ENCODE measurements at places on chromosomes 2 and 18.

- no peak for DNase-seq
Observed at GRCh38 chr18:13070460-13070859, 79.3 kb downstream of the CEP192 start.

- DNase-seq = no peak
Observed at GRCh38 chr2:84169871-84170270, 289.2 kb downstream of the SUCLG1 start.

DNA sequence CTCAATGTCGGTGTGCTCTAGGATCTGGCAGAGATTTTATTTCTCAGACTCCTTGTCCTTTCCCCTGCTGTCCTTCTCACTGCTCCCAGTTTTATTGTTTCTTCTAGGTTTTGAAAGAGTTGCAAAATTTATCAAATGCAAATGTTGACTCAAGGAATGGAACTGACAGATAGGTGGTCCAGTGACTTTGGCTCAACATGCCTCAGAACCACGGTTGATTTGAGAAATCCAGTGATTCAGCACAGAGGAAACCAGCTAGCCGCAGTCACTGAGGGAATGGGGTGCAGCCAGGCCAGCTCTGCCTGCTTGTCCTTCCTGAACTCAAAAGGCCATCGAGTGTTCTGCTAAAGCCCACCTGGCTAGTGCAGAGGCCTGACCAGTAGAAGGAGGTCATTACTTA, 125.7 kb upstream of the LYPD6 start:
- DNase-seq = no peak

- no peak for DNase-seq
Observed at GRCh38 chr2:146874260-146874658, 970.6 kb upstream of the ACVR2A start.

DNA sequence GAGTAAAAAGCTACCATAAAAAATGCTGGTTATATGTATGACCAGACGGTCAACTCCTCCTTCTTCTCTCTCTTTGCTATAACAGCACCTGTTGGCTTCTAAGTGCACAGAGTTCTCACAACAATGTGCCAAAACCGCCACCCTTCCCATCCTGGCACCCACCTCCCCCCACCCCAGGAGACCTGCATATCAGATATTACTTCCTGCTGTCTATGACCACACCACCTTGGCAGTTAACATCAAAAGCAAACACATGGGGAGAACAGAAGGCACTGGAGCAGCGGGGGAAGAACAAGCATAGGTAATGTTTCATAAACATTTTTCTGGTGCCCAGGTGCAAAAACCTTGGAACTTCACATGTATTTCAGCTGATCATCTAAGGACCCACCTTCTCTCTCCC, 15.5 kb downstream of the SPRED2 start:
- DNase-seq = no peak

DNA sequence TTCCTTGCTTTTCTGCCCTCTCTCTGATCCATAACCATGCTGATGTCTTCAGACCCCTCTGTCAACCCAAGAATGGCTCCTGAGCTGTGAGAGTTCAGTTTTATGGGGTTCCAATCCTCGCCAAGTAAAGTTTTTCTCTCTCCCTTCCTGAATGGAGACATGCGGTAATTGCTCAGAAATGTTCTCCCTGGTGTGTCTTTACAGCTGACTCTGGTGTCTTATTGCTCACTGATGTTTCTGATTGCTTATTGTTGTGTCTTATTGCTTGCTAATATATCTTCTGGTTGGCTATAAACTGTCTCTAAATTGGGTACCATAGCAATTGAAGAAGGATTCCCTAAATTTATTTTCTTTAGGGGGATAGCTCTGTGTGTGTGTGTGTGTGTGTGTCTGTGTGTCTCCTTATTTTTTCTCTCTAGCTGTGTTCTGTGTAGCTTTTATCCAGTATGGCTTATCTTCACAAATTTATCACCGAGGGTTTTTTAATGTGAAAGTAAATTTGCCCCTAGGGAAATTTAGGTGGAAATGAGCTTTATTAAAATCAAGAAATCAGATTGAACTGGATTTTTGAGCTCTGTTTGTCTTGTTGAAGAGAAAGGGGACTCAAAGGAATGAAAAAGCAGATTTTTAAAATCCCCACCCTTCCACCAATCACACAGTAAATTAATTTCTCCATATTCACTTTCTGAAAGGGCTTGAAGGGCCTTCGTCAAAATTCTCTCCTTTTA, 19.5 kb downstream of the MGAT5 start:
- DNase-seq = no peak

DNA sequence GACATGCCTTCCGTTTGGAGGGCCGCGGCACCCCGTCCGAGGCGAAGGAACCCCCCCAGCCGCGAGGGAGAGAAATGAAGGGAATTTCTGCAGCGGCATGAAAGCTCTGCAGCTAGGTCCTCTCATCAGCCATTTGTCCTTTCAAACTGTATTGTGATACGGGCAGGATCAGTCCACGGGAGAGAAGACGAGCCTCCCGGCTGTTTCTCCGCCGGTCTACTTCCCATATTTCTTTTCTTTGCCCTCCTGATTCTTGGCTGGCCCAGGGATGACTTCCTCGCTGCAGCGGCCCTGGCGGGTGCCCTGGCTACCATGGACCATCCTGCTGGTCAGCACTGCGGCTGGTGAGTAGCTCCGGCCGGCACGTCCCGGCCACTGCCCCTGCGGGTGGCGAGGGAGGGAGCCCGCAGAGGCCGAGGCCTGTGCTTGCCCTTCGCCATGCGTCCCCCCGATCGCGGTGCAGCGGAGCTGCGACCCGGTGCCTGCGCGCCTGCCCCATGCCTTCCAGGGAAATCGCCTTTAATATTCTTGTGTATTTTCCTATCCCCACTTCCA, 1.2 kb downstream of the BMPR2 start:
- DNase-seq = no peak

DNA sequence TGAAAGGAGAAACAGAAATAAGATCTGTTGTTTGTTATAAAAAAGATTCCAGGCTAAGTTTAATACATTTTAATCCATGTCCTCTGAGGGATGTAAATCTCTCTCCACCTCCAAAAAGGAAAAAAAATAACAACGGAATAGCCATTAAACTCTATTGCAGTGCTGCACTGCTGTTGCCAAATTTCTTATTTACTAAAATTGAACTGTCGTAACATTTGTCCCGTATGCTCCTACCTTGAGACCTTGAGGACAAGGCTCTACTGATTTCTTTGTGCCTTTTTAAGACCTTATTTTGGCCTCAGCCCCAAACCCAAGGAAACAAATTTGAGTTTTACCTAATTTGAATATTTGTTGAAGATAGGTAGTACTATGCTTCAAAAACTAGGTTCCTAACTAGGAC, 56.4 kb downstream of the FRZB start:
- no peak for DNase-seq

GRCh38 chr2:164560181-164560792, 61.0 kb downstream of the GRB14 start:
- DNase-seq = no peak

DNA sequence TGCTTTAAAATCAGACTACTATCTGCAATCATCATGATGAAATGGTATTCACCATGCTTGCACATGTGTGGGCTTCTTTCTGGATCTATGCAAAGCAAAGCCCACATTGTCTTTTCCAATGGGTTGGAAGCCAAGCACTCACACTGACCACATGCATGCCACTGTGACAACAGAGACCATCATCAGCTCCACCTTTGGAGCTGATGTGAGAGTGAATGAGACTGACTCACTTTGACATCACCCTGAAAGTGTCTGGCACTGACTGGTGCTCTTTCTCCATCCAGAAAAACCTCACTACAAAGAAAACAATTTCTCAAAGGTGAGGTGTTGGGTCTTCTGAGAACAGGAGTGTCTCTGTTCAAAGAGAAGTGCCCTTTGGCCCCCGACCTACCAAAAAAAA, 4.7 kb downstream of the MYO5B start:
- DNase-seq = no peak

DNA sequence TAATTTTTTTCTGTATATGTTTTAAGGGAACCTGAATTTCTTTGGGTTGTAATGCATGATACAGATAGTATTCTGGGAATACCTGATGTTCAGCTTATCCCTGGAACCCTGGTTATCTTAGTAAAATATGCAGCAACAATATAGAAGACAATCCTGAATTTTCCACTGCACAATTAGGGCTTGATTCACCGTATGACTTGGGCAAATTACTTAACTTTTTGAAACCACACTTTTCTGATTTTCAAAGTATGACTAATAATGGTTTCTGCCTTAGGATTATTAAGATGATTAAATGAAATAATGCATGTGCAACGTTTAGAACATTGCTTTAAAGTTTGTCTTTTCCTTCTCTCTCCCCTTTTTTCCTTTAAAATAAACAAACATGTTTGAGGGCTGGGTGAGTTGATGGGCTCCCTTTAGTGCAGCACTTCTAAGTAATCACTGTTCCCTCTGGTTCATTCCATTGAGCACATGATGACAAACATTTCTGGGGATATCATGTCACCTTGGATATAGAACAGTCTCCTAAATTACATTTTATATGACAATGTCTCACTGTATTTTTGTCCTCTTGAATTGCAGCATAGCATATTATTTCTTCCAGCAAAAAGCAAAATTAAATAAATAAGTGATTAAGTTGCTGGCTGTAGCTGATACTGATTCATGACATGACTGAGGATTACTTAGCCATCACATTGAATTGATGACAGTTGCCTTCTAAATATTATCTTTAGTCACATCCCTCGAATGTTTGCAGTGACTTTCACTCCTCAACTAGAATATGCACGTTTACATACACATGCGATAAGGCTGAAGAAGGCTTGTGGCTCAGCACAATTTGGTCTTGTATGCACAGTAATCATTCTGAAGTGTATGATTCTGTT, 254.5 kb downstream of the NEDD4L start:
- no peak for DNase-seq

DNA sequence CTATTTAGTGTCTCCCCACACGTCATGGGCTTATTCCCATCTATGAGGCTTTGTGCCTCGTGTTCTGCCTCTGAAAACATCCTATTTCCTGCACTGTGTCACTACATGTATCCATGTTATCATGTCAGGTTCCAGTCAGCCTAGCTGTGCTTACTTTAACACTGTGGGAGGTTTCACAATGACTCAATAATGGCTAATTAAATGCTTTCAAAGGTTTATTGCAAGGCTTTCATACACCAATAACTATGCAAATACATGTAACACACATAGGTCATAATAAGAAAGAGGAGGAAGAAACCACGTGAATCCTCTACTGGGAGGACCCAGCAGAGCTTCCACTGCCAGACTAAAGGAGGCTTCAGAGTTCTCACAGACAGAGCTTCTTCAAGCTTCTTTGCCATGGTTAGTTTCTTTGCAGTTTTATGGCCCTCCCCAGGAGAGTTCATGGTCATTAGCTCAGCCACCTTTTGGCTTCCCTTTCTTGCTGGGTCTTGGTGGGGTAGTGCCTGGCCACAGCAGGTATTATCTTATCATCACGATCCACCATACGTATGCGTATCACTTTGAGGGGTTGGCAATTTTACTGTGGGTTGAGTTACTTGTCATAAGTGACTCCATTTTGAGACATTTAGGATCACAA, 5.1 kb upstream of the COLEC12 start:
- no peak for DNase-seq

- no peak for DNase-seq
Observed at GRCh38 chr2:170963386-170963785, 34.3 kb downstream of the GORASP2 start.

GRCh38 chr2:232772531-232772930, 3.8 kb downstream of the KCNJ13 start:
- DNase-seq = no peak

DNA sequence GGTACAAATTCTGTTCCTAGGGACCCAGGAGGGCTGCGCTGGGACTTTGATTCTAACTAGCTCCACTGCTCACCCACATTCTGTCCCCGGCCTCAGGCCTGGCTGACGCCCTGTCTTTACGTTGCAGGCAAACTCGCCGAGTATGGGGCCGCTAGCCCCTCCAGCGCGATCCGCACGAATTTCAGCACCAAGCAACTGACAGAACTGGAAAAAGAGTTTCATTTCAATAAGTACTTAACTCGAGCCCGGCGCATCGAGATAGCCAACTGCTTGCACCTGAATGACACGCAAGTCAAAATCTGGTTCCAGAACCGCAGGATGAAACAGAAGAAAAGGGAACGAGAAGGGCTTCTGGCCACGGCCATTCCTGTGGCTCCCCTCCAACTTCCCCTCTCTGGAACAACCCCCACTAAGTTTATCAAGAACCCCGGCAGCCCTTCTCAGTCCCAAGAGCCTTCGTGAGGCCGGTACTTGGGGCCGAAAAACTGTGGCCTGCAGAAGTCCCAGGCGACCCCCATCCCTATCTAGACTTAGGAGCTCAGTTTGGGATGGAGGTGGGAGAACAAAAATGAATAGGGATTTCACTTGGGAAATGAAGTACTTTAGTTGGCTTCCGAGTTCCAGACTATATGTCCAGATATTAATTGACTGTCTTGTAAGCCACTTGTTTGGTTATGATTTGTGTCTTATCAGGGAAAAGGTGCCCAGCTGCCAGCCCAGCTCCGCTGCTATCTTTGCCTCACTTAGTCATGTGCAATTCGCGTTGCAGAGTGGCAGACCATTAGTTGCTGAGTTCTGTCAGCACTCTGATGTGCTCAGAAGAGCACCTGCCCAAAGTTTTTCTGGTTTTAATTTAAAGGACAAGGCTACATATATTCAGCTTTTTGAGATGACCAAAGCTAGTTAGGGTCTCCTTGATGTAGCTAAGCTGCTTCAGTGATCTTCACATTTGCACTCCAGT, 1.5 kb downstream of the HOXD1 start:
- no peak for DNase-seq

DNA sequence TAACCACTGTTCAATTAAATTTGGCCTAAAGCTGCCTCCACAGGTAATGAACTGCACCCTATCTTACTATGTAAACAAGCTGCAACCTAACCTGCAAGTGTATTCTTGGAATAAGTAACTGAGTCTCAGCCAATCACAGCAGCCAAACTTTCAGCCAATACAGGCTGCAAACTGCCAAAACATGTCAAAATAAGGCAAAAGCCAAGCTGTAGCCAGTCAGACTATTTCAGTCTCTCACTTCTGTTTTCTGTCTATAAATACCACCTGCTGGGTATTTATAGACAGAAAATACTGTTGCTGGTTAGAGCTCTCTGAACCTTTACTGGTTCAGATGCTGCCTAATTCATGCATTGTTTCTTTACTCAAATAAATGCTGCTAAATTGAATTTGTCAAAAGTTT, 14.3 kb downstream of the C2orf76 start:
- DNase-seq = no peak

DNA sequence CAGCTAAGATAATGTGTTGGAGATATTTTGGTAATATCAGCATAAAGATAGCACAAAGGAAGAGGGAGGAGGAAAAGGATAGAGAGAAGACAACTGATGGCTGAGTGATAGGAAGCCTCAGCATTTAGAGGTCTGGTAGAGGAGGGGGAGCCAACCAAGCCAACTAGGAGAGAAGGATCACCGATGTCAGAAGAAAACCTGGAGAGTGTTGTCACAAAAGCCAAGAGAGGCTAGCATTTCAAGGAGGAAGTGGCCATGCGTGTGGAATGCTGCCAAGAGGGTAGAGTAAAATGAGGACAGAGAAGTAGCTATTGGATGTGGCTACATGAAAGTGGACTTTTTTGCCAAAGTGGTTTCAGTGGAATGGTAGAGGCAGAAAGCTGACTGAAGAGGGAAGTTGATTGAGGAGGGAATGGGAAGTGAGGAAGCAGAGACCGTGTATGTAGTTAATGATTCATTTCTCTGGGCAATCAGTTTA, 34.3 kb downstream of the LCLAT1 start:
- DNase-seq = no peak

- no peak for DNase-seq
Observed at GRCh38 chr2:178282075-178282815, 87.9 kb downstream of the OSBPL6 start.

GRCh38 chr2:9596621-9597311, 34.0 kb downstream of the YWHAQ start:
- DNase-seq = no peak

- no peak for DNase-seq
Observed at GRCh38 chr2:223563462-223563861, 38.7 kb downstream of the SCG2 start.

All from stimulated activated CD4-positive, alpha-beta T cell treated with anti-CD3 and anti-CD28 coated beads, TNF-alpha, amount 100 ng/mL, for 1 hour (primary cell).